ENCODE measurements at places on chromosomes 6 and 20.

DNA sequence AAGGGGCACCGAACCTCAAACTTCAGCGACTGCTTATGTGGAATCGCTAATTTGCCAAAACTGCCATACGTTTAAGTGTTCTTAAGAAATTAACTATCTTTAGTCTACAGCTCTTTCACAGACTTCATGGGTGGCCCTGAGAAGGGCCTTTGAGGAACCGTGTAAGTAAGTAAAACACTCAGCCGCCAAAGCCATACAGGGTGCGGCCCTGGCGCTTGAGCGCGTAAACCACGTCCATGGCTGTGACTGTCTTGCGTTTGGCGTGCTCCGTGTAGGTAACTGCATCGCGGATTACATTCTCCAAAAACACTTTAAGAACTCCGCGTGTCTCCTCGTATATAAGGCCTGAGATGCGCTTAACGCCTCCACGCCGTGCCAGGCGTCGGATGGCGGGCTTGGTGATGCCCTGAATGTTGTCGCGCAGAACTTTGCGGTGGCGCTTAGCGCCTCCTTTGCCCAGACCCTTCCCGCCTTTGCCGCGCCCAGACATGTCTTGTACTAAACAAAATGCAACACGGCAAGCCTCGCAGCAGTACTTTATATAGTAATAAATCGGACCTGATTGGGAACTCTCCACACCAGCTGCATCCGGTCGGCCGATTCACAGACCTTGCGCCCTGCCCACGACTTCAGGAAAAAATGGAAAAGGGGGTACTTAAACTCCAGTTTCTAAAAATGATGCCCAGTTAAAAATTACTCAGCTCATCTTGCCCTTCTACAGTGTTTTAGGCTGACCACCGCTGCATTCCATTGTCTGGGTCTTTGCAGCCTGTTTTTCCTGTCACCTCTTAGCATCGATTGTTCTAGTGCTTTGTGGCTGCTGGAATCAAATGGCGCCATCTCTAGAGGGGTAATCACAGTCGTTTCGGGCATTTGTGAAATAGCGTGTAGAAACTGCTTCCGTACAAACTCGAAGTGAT, 38.9 kb downstream of the OR2B2 start:
- DNase-seq: no peak

- no peak for DNase-seq
These were observed 444.6 kb upstream of the DEFB115 start for GRCh38 chr20:30812739-30813411.

GRCh38 chr6:20402092-20402341, 338 bp downstream of the E2F3 start:
- DNase-seq: no peak

GRCh38 chr6:30543821-30544220, 12.5 kb downstream of the GNL1 start:
- DNase-seq: no peak

DNA sequence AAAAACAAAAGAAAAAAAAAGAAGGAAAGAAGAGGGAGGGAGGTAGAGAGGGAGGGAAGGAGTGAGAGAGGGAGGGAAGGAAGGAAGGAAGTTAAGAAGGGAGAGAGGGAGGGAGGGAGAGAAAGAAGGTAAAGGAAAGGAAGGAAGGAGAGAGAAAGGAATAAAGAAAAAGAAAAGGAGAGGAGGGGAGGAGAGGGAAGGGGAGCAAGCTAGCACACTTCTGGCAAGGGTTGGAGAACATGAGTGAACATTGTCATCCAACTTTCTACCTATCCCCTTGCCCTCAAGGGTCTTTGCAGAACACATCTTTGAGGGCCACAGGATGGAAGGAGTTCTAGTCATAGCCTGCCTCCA, 34.1 kb upstream of the IL17A start:
- no peak for DNase-seq

GRCh38 chr6:37489697-37490336, 9.9 kb downstream of the CCDC167 start:
- no peak for DNase-seq

- DNase-seq: no peak
These were observed 38.5 kb upstream of the AHI1 start for GRCh38 chr6:135535989-135536414.

- no peak for DNase-seq
These were observed 551 bp downstream of the TREML2 start for GRCh38 chr6:41200296-41200900.

DNA sequence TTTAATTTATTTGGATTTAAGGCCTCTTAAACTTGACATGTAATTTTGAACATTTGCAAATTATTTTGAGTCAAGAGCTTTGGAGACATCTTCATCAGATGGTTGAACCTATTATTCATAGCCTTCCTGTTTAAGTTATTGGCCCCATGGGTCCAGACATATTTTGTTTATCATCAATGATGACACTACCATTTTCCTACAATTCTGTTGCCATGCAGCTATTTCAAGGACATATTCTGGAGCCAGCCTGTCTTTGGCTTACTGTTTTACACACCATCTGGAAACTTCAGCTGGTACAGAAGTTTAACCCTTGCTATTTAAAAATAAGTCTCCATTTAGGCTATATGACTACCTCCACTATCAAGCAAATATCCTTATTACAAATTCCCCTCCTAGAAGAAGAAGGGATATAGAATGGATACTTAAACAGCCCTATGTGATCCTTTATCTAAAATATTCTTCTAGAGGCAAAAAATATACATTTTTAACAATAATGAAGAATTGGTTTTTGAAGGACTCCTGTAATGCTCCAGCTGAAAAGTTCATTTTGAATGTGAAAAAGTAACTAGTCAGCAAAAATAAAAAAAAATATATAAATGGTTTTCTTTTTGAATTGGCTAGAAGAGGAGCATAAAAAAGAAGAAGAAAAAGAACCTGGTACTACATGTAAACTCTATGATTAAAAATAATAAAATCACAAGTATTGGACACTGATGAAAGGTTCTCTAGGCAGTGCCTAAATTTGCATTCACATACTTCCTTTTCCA, 544.0 kb upstream of the HS3ST5 start:
- DNase-seq: no peak

DNA sequence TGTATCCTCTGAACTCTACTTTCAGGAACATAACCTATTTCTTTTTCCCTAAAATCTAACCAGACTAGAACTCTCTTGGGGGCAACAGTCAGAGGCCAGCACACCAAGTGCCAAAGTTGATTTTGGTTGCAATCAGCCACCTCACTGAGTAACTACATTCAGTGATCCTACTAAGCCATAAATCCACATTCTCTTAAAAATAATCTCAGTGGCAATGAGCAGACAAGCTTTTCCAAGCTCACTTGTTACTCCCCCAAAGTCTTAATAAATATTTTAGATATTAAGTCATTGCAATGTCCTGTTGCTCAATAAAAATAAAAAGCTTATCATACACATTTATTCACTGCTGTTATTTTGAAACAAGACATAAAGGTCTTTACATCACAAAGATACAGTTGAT, 9.8 kb downstream of the RGS17 start:
- DNase-seq: no peak

DNA sequence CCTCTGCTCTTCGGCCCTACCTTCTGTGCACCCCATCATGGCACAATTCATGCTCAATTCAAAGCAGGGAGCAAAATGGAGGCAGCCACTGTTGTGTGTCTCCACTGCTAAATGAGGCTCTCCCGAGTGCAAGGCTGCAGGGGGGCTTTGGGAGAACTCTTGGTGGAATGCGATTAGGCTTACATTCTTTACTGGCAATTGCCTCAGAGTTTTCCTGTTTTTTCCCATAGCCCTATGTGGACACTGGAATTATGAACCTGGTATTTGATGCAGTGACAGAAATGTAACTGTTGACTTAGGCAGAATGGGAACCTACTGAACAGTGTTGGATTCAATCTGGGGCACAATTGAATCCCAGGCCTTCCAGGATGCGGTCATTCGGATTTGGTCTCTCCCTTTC, 187.9 kb upstream of the GMDS start:
- no peak for DNase-seq

DNA sequence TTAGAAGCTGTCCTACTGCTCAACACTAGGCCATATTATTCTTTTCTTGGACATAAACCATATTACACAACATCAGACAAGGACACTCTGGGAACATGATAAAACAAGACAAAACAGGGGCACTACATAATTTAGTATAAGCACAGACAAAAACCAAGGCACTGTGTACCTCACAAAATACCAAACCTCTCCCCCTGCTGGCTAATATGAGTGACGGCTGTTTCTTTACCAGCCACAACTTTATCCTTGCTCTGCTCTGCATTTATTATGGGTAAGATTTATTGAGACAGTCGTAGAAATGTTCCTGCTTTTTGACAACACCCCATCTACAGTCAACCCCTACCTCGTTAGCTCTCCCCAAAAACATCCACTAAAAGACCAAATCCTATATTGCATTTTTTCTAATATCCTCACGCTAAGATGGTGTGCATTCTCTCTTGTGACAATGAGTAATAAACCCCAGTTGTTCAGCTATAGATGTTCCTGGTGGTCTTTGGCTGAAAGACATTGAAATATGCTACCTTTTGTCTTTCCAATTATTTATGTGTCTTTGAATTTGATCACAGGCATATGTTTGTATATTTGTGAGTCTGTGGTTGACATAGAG, 23.8 kb upstream of the POLR1H start:
- DNase-seq: no peak

- no peak for DNase-seq
These were observed 136.8 kb downstream of the ZDHHC14 start for GRCh38 chr6:157517601-157518359.

DNA sequence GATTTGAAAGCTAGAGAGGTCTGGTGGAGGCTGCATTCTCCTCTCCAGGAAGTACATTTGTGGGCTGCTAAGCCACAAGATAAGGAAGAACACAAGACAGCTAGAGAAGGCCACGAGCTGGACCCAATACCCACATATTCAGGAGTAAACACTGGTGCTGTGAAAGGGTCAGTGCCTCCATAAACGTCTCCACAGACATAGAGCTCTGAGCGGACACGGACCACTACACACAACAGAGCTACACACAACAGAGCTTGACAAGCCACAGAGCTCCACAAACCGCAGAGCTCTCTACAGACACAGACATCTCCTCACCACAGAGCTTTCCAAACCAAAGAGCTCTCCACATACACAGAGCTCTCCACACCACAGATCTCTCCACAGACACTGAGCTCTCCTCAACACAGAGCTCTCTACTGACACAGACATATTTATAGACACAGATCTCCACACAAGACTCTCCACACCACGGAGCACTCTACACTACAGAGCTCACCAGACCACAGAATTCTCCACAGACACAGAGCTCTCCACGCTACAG, 51.9 kb downstream of the ERMARD start:
- DNase-seq: no peak

DNA sequence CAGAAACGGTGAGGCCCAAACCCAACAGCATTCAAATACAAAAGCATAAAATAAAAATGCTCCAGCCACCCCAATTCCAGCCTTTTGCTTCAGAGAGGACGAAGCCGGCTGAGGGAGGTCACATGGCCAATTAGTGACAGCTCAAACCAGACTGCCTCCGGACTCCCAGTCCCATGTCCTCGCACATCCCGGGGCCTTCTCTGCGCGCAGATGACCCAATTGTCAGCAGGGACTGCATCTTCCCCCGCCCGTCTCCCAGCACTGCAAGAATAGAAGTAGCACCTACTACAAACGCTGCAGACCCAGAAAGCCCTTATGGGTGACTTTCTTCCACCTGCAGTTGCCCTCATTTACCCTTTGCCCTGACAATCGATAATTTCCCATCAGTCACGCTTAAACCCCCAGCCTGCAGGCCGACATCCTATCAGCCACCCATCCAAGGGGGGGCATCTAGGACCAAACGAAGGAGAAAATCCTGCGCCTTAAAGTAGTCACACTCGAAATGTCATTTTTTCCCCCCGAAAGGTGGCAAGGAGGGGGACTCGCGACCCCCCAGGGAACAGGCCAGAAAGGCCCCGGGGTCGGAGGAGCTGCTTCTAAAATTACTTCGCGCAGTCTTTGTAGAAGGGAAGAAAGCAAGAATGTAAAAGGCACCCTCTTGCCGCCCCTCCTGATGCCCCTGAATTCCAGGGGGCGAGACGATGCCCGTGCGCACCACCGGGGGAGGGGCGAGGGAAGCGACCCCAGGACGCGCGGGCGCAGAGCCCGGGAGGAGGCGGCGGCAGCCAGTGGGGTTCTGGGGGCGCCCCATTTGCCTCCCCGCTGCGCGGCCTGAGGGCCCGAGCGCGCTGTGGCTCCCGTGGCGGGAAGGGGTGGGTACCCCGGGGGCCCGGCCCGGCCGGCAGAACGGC, 792 bp downstream of the SLC23A2 start:
- no peak for DNase-seq

GRCh38 chr6:14828201-14828611, 417.7 kb upstream of the JARID2 start:
- DNase-seq: no peak

DNA sequence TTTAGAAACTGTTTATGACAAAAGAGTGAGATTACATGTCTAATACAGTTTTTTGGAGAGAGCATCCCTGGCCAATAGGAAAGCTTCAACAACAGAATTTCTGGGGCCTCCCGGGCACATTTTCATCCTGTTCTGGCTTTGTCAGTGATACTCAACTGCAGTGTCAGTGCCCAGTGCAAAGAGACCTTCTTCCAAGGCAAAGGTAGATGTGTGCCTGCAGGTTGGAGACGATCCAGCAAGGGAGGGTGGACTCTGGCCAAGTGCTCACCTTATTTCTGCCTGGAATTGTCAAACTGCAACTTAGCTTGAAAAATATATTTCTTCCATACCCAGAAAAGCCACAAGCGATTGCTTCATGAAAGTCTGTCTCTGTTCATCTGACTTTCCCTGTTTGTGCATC, 211.6 kb upstream of the SNX9 start:
- no peak for DNase-seq

DNA sequence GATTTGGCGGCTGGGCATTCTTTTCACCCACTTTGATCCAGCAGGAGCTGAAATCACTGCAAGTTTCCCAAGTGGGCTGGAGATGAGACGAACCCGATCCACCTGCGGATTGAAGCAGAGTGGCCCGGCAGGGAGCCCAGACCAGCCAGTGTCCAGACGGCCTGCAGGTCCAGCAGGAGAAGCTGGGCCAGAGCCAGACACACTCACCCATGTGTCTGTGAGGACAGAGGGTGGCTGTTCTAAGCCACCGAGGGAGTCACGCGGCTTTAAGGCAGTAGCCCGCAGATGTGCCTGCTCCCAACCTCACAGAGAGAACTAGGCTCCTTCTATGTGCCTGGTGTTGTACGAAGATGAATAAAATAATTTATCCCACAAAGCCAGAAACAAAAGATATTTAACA, 200.7 kb downstream of the WDR27 start:
- no peak for DNase-seq

DNA sequence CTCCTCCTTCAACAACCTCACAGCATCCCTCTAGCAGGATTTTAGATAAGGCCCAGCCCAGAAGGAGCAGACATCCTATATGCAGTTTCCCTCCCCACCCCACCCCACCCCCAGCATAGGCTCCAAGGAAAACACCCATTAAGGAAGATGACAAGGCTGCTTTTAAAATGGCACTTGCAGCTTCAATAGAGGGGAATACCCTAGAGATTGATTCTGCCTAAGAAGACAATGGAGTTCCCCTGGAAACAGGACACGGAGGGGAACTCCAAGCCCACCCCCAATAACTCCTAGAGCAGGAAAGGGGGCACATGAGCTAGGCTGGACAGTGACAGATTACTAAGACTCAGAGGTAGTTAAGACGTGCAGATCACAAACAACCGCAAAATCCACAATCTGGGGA, 34.7 kb downstream of the CPNE5 start:
- no peak for DNase-seq

All from activated CD8-positive, alpha-beta memory T cell treated with anti-CD3 and anti-CD28 coated beads for 1 hour (primary cell).